Activated T-cell treated with anti-CD3 and anti-CD28 coated beads, Interleukin-2, amount 50 U/mL, for 48 hours (primary cell): ENCODE measurements at places on chromosomes 4 and X.
A peak's percentile ranks its signal among the peaks of the same experiment; 100 is the strongest.

- DNase-seq: peak; percentile 76
Observed at GRCh38 chrX:103554687-103555424, 30.5 kb upstream of the TCEAL4 start.

GRCh38 chrX:40146262-40147125, 48.7 kb upstream of the BCOR start:
- no peak for DNase-seq

DNA sequence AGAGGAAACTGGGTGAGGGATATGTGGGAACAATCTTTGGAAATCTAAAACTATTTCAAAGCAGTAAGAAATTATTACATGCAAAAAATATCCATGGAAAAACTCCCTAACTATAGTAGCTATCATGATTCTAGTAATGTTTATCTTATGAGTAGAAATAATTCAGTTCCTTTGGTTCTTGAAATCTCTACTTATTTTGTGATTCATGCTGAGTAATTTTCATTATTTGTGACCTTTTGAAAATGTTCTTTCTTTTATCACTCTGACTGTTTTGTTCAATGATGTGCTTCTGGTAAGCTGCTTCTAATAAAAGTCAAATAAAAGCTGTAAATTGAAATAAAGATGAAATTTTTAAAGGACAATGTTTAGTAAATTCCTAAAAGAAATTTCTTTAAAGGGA, 40.4 kb upstream of the MAGEB10 start:
- DNase-seq: no peak

DNA sequence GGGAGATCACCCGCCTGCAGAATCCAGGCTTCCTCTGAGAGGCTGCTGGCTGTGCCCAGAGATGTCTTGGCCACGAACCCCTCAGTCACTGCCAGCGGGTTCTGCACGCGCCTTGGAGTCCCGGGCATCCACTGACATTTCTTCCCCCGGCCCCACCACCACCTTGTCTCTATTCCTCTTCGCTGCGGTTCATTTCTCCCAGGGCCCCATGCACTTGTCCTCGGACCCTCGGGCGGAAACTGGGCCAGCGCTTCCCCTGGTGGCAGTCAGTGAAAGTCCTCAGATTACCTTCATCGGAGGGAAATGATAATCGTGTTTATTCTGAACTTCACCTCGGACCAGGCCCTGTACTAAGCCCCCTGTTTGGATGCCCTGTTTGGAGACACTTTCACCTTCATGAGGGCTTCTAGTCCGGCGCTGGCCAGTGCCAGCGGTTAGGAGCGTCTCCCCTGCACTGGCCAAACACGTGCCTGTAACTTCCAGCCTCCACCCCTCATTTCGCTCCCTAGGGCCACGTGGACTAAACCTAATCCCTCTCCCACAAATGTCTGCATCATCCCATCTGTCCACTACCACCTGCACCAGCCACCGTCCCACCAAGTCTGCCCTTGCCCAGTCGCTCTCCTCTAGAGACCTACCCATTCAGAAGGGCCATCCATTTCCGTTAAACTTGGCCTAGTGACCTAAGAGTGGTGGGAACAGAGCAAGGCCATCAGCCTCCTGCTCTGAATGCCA, 82.0 kb downstream of the DCTD start:
- DNase-seq: no peak

DNA sequence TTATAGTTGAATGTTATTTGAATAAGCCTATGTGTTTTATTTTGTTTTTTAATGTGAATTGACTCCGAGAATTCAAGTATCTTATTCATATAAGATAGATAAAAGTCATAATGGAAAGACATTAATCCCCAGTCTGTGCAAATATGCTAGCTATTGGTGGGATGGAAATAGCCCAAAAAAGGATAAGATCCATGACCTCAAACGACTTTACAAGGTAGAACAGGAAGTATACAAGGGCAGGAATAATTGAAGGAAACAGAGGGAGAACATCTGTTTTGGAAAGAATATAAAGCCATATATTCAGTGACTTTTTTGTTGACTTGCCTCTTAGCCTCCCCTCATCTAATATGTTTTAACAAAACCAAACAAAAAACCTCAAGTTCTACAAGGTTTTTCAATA, 9.0 kb downstream of the ABCE1 start:
- no peak for DNase-seq

GRCh38 chrX:38109042-38109898, 102.9 kb downstream of the SYTL5 start:
- no peak for DNase-seq

DNA sequence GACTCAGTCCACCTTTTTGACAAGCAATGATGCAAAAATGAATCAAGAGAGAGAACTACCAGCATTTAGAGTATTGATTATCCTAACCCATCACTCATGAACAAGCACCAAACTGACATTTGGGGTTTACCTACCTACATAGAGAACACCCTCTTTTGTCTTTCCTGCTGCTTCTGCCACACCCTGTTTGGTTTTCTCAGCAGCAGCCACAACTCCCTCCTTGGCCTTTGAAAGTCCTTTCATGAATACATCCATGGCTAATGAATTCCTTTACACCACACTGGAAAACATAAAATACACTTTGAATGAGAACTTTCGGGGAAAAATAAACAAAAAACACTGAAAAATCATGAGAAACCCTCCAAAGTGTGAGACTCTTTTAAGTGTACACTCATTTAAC, 1.5 kb downstream of the SNCA start:
- no peak for DNase-seq

DNA sequence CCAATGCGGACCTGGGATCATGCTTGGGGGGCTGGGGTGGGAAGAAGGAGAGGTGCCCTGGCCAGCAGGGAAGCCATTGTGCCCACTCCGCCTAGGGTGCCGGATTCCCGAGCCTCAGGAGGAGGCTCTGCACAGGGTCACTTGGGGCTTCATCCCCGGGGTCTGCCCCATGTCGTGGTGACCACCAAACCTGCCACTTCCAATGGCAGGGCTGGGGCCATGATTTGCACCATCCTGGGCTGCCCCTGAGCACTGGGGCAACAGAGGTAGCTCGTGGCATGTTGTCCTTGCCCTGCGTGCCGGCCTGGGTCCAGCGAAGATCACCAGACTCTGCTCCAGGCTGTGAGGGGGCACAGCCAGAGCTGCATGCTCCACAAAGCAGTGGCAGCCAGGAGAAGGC, 71.4 kb upstream of the DCAF12L2 start:
- no peak for DNase-seq

- no peak for DNase-seq
Observed at GRCh38 chr4:52890521-52890791, 28.3 kb downstream of the RASL11B start.

- no peak for DNase-seq
Observed at GRCh38 chr4:140706276-140706625, 49.9 kb downstream of the TBC1D9 start.

GRCh38 chr4:75018811-75019479, 86.0 kb downstream of the PARM1 start:
- DNase-seq: no peak

GRCh38 chrX:130805903-130806302, 97.1 kb downstream of the ENOX2 start:
- DNase-seq: no peak

- no peak for DNase-seq
Observed at GRCh38 chrX:20227116-20227515, 39.6 kb downstream of the RPS6KA3 start.

GRCh38 chrX:41921492-41922430, 1.6 kb downstream of the CASK start:
- peak; percentile 50 for DNase-seq

DNA sequence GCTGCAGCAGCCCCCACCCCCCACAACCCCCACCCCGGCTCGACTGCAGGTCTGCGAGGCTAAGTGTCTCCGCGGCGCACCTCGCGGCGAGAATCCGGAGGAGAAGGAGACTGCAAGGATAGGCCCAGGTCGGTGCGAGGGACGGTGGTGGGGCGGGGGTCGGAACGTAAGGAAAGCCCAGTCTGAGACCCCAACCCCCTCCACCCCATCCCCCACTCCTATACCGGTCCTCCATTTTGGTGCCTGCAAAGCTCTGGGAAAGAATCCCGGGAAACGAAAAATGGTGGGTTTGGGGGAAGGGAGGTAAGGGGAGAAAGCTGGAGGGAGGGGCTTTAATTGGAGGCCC, 614 bp downstream of the BEX3 start:
- no peak for DNase-seq

DNA sequence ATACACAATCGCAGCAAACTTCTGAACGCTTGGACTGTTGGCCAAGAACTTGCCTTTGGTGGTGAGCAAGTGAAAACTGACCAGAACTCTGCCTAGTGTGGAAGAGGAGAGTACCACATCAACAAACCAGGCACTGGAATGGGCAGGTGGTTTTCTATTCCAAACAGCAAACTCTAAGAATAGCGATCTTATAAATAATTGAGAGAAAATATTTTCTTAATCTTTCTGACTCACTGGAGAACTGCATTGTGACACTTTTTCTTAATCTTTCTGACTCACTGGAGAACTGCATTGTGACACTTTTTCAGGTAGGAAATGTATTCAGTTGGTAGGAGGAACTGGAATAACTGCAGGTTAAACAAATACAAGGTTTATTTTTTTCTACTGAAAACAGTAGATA, 57.0 kb upstream of the SORBS2 start:
- no peak for DNase-seq

DNA sequence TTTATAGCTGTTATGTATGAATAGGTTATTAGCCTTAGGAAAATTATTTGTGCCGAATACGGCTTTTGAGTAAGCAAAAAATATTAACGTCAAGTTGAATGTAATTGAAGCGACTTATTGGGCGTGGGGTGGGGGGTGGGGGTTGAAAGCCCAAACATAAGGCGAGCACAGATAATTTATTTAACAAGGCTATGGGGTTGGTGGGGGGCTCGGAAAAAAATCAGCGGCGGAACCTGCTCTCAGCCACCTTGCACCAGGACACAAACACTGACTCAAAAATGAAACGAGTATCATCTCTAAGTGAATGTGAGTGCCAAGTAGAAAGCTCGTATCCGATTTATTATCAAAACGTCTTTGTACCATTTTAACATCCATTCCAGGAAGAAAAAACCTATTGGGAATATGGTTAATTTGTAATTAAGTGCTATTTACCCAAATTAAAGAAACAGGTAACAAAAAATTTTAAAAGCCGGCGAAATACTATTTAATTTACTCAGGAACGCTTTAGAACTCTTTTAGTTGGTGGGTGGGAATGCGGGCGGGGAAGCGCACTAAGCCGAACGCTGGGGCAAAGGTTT, 902 bp upstream of the LARP1B start:
- DNase-seq: no peak

DNA sequence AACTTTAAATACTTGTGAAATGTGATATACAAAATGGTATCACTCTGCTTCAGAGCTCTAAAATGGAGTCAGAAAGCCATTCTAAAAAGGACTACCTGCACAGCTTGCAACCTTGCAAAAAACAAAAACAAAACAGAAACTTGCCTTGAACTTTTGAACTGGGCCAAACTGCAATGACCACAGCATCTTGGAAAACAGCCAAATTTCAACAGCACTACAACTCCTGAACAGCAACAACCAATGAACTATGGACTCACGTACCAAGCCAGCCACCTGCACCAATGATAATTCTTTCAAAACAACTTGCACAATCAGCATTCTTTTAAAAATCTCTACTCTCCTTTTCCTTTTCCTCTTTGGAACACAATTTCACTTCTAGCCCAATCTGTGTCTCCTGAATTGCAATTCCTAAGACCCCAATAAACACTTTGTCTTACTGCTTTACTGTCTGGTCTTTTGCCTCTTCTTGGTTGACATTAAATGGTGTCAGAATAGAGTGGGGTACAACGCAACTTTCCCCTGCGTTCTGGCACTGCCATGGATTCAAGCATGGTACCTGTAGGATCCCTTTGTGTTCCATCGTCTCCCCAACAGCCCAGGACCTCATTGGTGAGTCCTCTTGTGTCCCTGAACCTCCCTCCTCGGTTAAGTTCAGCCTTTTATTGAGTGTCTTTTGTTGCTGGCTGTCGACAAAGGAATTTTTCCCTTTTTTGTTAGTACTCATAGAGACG, 35.7 kb upstream of the FMR1 start:
- no peak for DNase-seq

DNA sequence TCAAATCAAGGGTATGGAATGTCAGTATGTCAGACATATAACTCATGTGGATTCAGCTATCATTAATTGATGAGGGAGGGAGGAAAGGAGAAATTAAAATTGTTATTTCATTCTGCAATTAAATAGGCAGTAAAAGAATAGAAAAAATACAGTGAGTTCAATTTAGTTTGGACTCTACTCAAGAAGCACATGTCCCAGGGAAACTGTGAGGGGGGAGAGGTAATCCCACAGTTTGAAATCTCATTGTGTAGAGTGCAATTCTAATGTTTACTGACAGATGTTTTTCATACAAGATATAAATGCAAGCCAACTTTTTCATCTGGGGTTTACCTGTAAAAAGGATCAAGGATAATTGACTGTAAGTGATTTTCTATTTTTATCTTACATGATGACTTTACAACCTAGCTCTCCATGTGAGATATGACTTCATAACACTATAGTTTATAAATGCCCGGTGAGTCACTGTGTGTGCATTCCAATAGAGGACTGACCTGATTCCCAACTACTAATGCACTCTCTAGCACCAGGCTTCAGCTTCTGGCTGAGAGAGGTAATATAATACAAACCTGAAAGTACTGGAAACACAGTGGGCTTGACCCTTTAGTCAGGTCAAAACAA, 35.2 kb upstream of the SCD5 start:
- DNase-seq: no peak

DNA sequence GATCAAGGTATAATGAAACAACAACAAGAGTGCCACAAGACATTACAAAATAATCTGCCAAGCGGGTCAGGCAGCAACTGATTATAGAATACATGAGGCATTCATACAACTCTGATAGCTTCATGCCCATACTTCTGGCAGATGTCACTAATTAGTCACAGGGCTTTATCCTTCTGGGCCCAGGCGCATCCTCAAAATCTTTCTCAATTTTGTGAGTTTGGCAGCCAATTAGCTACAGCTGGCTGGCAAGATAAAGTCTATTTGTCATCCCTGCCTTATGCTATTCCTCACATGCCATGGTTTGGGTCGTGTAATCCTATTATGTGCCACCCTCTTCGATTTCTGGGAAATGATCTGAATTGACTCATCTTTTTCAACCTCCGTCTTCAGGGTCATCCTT, 254.3 kb downstream of the PACRGL start:
- no peak for DNase-seq

DNA sequence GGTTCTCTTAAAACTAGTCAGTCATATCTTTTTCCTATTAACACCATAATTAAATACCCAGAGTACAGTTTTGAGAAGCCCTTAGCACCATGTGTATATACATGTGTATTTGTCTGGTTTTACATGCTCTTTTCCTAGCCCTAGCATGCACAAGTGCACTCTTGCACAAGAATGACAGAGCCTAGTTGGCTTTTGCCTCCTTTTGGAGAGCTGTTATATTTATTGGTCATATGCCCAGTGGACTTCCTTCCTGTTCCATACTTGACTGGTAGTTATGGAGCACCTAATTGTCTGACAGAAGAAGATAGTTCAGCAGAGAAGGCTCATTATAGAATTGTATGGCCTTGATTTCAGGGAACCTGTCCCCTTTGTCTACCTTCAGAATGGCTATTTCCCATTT, 155.6 kb downstream of the ARX start:
- no peak for DNase-seq
